CD4-positive, alpha-beta T cell treated with Interferon alpha-2 for 1 hour (primary cell): ENCODE measurements at places on chromosomes 4 and X.
A peak's percentile ranks its signal among the peaks of the same experiment; 100 is the strongest.

DNA sequence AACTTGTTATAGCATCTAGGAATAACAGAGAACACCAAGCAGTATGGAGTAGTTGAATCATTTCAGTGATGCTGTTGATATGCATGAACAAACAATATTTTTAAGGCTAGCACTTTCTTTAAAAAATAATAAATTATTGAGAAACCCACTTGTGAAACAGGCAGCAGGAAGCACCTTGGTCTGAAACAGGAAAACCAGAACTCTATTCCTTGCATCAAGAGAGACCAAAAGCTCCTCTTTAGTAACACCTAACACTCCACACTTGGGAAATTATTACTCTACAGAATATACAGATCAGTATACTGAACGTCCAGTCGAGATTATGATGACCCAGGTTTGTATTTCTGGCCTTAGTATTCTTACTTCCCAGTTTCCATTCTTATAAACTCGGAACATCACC is 129.0 kb downstream of the ARAP2 start:
- DNase-seq: no peak

DNA sequence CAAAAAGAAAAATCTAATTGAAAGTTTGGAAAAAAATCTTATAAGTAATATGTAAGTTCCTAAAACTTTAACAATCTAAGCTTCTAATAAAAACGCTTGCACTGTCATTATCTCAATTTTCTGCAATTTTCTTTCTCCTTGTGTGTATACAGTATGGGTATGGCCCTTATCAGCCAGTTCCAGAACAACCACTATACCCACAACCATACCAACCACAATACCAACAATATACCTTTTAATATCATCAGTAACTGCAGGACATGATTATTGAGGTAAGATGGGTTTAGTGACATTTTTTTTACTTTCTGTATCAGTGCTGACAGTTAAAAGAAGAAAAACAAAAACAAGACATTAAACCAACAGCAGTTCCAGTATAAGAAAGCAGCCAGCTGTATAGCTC is 4.9 kb downstream of the STATH start:
- DNase-seq: no peak

DNA sequence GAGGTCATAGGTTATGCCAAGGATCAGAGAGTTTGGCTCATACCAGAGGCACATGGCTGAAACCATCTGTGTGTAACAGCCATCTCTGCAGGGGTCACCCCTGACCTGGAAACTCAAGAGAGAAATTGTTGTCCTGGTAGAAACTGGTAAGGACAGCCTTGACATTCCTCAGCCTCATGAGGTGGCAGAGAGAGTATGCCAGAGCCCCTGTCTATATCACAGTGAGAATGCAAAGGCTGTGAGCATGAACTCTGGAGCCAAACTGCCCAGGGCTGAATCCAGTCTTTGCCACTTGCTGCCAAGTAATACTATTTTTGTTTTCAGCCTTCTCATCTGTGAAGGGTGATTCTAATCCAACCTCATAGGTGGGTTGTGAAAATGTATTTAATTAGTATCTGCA is 37.1 kb upstream of the CCDC149 start:
- DNase-seq: no peak

DNA sequence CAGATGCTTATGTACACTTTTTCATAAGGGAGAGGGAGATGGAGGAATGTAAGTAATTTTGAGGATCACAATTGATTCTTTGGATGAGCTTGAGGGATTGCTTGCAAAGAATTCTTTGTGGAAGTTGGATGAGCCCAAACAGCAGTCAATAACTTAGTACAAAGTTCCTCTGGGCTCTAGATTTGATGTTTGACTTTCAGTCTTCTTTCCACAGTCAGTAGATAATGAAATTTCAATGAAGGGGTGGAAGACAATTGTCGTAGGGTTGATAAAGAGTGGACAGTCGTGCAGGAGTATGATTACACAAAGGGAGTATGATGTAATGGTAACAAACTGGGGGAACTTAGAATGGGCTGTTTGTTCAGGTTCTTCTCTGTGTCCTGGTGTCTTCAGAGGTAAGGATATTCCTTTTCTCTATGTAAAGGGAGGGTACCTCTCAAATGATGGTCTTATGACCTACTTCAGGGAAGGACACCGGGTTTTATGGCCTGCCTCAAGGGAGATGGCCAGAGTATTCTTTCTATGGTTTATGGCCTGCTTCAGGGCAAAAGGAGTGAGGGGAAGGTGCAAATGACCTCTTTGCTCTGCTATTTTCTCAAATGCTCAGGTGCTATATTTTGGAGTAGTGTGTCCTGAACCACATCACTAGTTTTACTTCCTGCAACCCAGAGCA is 1.7 kb upstream of the ABRAXAS1 start:
- DNase-seq: no peak

- peak; percentile 34 for DNase-seq
These were observed 115.7 kb upstream of the ZXDA start for GRCh38 chrX:58025979-58026378.

DNA sequence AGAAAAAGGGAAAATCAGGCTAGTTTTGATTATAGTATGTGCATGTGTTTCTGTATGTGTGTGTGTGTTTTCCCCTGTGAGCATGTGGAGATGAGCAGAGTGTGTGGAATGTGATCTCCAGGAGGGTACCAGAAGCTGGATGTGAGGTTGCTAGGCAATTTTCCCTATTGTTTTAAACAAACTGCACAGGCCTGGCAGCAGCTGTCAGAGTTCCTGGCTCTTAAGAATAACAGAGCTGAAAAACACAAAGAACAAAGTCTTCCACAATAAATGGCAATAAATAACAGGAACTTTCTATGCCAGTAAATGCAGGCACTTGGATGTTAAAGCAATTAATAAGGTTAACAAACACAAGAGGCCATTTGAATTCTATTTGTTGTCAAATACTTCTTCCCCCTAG is 344.6 kb upstream of the CTSO start:
- DNase-seq: no peak

GRCh38 chrX:136395271-136395670 is 92.5 kb upstream of the BRS3 start:
- no peak for DNase-seq

DNA sequence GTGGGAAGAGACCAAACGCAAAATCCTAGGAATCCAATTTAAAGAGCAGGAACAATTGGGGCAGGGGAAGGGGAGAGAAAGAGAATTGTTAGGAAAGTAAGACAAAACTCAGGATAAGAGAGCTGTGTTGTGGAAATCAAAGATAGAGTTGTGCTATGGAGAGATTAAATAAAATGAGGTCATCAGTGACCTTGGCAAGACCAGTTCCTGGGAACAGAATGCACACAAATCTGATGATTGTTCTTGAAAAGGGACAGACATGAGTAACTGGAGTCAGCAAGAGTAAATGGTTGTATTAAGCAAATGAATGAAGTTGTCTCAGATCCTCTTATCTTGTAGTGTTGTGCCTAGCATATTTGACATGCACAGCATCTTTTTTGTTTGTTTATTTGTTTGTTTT is 267.4 kb downstream of the IL1RAPL1 start:
- no peak for DNase-seq

DNA sequence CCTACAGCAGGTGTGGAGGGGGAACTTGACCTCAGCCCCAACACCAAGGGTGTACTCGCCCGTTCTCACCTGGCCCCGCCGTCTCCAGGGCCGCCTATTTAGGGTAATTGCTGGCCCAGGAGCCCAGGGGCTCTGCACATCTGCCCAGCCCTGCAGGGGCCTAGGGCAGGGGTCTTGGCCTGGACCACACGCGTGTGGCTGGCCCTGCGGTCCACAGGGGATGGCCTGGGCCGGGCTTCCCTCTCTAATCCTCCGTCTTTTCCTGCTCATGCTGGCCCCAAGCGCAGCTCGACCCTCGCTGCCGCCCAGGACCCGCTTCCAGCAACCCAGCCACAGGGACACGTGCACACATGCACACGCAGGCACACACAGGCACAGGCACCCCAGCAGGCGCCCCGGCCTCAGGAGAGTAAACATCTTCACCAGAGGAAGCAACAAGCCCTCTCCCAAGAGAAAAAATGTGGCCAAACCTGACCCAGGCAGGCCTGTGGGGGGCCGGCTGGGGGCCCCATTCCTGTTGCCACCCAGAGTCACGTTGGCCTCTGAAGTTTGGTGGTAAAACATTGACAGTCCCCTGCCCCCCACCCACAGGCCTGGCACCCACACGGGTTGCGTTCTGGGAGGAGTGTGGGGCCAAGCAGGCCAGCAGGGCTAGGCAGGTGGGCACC is 24.6 kb upstream of the FGFR3 start:
- DNase-seq: no peak

- no peak for DNase-seq
These were observed 36.2 kb downstream of the CT47B1 start for GRCh38 chrX:120839491-120839890.
